Stimulated activated CD4-positive, alpha-beta T cell treated with anti-CD3 and anti-CD28 coated beads, TNF-alpha, amount 100 ng/mL, for 24 hours (primary cell): ENCODE measurements at places on chromosomes 1 and 21.

GRCh38 chr1:65564493-65564892 is 144.0 kb downstream of the LEPR start:
- no peak for DNase-seq

GRCh38 chr1:231925864-231926263 is 299.3 kb downstream of the DISC1 start:
- no peak for DNase-seq

DNA sequence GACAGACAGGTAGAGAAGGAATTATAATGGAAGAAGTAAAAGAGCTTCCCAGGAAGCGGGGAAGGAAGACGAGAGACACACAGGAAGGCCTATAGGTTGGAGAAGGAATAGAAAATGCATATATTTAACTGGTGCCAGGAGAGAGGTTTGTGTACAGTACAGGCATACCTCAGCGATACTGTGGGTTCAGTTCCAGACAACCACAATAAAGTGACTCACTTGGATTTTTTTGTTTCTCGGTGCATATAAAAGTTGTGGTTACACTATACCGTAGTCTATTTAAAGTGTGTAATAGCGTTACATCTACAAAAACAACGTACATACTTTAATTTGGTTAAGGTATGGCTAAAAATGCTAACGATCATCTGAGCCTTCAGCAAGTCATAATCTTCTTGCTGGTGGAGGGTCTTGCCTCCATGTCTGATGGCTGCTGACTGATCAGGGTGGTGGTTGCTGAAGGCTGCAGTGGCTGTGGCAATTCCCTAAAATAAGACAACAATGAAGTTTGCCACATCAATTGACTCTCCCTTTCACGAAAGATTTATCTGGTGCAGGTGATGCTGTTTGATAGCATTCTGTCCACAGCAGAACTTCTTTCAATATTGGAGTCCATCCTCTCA is 16.0 kb downstream of the YARS1 start:
- no peak for DNase-seq

DNA sequence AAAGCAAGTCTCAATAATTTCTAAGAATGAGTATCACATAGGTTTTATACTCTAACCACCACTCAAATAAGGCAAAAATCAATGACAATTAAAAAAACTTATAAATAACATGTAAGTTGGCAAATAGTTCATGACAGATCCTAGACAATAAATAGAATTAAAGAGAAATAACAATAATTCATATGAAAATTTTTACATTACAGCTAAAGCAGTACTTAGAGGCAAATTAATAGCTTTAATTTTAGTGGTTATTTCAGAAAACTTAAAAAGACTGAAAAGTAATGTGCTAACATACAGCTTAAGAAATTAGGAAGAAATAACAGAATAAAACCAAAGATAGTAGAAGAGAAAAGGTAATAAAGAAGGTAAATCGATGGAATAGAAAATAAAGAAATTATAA is 179.9 kb upstream of the SPAG17 start:
- no peak for DNase-seq

DNA sequence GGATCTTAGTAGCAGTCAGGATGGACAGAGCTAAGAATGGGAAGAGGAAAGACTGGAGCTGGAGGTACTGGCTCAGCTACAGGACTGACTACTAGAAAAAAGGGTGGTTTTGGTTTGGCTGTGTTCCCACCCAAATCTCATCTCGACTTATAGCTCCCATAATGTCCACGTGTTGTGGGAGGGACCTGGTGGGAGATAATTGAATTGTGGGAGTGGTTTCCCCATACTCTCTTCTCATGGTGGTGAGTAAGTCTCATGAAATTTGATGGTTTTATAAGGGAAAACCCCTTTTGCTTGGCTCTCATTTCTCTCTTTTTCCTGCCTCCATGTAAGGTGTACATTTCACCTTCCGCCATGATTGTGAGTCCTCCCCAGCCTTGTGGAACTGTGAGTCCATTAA is 466.5 kb upstream of the DEPDC1 start:
- no peak for DNase-seq

DNA sequence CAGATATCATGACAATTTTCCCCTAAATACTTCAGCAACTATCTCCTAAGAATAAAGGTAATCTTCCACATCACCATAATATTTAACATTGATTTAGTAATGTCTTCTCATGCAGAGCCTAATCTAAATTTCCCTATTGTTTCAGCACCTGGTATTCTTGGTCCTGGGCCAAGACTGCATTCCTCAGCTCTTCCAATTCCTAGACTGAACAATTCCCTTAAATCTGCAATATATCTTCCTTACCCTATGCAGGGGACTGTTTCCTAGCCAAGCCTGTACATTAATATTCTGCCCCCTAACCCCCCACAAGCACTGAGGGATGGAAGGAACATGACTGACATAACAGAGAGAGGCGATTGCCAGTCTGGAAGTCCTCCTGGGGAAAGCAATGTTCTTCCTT is 28.7 kb upstream of the DISP1 start:
- DNase-seq, result no peak

DNA sequence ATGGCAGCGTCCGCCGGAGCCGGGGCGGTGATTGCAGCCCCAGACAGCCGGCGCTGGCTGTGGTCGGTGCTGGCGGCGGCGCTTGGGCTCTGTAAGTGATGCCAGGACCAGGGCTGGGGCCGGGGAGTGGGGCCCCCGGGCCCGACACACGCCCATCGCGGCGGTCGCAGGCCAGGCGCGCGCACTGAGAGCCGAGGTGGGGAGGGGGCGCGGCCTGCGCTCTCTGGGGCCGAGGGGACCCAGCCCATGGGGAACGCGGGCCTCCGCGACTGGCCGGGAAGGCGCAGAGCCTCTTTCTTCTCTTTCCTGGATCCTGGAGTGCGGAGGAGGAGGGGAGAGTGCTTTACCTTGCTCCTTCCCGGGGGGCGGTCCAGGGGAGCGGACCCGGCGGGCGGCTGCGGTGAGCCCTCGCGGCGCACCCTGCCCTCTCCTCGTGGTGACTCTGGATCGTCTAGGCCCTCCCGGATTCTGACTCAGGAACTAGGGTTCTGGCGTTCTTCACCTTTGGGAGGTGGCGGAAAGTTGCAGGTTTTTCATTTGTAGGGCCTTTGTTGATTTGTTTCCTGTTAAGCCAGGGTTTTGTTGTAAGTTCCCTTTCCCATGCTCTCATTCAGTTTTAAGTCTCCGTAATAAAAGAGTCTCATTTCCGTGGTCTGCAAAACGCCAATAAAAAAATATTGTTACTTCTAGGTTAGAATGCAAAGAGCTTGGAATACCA is 529 bp downstream of the MPZL1 start:
- DNase-seq, result no peak

DNA sequence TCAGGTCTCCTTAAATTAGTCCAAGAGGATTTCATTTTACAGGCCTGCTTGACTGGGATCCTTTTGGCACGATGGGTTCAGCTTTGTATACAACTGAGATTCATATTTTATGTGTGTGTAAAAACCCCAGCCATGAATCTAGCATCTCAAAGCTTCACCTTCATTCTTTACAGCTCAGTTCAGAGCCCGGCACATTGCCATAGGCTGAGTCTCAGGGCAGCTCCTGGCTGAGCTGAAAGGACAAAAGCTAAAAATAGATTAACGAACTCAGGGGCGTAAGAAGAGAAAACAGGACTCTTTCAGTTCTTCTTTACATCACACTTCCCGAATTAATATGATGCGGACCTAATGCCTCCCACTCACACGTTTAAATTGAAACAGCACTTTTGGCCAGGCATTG is 262.8 kb upstream of the PBX1 start:
- no peak for DNase-seq

- DNase-seq, result no peak
Observed at GRCh38 chr1:1973716-1974642, 29.6 kb downstream of the CFAP74 start.

GRCh38 chr1:15099441-15100120 is 54.0 kb upstream of the TMEM51 start:
- no peak for DNase-seq

DNA sequence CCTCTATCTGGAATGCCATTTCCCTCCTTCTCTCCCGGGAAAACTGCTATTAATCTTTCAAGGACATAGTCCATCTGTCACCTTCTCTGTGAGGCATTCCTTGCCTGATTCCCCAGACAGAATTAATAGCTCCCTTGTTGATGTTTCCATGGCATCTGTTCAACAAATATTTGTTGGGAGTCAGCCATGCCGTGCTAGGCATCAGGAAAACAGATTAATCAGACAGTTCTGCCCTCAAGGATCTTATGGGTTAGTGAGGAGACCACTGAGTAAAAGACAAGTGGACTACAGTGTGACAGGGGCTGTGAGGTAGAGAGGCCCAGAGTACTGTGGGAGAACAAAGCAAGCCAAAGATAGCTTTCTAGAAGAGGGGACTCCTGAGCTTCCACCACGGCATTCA is 11.4 kb upstream of the MAGOH start:
- no peak for DNase-seq

- DNase-seq, result no peak
Observed at GRCh38 chr1:232868793-232869491, 63.7 kb downstream of the MAP10 start.

GRCh38 chr1:223266632-223267172 is 97.3 kb downstream of the SUSD4 start:
- DNase-seq, result no peak

GRCh38 chr1:24591781-24592180 is 35.9 kb downstream of the NCMAP start:
- DNase-seq, result no peak

- no peak for DNase-seq
Observed at GRCh38 chr1:76862447-76862846, 4.8 kb upstream of the ST6GALNAC5 start.

DNA sequence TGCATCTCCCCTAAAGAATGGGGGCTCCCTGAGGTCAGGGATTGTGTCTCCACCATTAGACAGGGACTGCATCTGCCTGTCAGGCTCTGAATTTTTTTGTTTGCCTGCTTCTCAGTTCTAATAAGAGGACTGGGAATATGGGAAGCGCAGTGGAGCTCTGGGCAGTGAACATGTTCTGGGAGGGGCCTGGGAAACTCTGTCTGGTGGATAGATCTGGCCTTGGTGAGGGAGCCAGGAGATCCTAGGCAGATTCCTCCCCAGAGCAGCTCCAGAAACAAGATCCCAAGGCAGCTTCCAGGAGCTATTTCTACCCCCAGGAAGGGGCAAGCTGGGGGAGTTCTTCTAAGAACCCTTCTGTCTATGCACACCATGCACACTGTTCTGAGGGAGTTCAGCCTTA is 12.6 kb upstream of the MYOG start:
- no peak for DNase-seq

- DNase-seq, result no peak
Observed at GRCh38 chr1:101444381-101444780, 207.6 kb downstream of the S1PR1 start.

DNA sequence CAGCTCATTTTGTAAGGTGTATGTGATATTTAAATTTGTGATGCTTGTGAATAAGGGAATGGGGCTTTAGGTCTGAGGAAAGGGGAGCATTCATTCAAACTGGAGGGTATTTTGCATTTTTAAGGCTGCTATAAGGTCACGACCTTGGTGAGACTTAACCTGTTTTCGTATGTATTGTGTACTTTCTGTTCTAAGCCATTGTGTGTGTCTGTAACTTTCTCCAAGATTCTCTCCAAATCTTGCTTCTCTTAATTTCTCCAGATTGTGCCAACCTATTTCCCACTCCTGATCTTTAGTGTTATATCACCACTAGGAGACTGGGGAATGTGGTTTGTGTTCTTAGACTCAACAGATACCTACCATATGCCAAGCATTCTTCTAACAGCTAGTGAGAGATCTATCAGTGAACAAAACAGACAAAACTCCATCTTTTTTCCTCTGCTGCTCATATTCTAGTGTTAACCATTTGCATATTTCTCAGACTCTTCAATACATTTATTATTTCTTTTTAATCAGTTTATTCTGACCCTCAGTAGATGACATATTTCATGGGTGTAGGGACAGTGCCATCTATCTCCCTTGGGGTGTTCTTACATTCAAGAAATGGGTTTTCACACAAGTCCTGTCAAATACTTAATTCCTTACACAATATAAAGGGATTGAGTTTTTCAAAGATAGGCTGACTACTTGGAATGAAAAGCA is 27.5 kb downstream of the ATP1B1 start:
- no peak for DNase-seq

- no peak for DNase-seq
Observed at GRCh38 chr1:162676750-162677149, 44.5 kb downstream of the DDR2 start.

DNA sequence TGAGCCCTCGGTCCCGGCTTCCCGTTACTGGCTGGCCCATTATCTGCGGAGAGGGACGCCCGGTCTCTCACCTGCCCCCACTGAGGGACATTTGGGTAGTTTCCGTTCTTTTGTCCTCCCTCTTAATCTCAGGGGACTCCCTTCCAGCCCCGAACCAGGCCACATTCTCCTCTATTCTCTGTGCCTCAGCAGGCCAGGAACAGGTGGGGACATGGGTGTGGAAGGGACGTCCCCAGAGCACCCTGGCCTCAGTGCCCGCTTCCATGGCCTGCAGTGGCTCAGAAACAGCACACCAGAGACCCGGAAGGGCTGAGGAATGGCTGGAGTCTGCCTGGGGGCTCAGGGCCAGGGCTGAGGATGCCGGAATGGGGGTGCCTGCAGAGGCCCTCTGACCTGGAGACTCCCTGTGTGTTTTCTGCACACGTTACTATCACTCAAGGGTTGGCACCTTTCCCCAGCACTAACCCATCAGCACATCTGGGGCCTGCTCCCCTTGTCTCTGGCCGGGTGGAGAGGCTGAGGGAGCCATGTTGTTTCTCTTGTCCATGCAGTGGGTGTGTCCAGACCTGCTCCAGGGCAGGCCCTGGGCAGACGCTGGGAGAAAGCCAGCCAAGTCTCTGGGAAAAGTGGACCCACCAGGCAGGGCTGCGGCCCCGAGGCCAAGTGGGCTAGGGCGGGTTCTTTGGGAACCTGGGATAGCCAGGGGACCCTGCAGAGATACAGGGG is 10.0 kb upstream of the DNMT3L start:
- DNase-seq, result no peak

GRCh38 chr1:53112861-53113260 is 29.6 kb downstream of the SLC1A7 start:
- DNase-seq, result no peak

GRCh38 chr1:198082576-198082975 is 74.2 kb upstream of the NEK7 start:
- DNase-seq, result no peak

DNA sequence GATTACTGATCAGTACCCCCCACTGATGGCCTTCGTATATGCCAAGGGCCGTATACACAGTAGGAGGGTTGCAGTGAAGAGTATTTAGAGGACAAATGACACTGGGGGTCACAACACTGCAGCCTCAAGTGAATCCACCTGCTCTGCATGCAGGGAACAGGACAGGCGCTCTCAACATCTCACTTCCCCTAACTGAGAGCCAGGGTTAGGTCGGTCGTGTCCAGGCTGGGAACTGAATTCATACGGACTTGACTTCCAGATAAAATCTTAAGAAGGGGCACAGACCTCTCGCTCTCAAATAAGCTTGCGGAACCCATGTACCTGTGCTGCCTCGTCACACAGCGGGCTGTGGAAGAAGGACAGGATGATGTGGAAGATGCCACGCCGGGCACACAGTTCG is 22.8 kb downstream of the MRAP start:
- DNase-seq, result no peak

- no peak for DNase-seq
Observed at GRCh38 chr1:203129501-203130231, 2.1 kb downstream of the ADORA1 start.

GRCh38 chr1:31523012-31523411 is 53.3 kb upstream of the TINAGL1 start:
- DNase-seq, result no peak
